ENCODE measurements at places on chromosomes 11 and 22.

- no peak for DNase-seq
These were observed 179.9 kb upstream of the C11orf87 start for GRCh38 chr11:109241988-109242536.

- DNase-seq, result no peak
These were observed 3.9 kb upstream of the MYH9 start for GRCh38 chr22:36391638-36392037.

DNA sequence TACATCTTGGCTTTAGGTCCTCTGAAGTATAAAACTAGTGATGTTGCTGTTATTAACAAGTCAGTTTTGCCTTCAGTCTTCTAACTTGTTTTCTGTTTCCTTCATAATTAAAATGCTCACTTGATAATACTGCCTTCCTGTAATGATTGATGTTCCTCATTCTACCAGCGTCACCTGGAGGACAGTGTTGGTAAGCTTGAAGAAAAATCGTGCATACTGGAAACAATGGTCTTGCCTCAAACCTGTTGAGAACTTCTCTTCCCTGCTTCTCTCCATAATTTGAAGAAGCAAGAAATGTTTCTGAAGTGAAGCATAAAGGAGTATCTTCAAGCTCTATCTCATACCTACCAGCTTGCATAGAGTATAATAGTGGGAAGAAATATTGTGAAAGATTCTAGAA, 3.0 kb downstream of the YWHAH start:
- DNase-seq, result no peak

DNA sequence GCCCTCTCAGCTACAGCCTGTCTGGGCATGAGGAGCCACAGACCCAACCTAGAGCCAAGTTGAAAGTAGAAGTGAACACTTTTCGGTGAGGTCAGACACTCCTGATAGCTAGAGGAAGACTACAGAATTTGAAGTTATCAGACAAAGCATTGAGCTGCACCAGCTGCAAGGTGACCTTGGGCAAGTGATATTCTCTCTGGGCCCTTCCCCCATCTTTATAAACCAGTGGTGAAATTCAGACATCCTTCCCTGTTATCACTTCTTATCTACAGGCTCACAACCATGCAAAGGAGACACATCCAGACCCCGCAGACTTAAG, 8.0 kb upstream of the PMM1 start:
- DNase-seq, result no peak

- no peak for DNase-seq
These were observed 2.7 kb upstream of the ARHGAP42 start for GRCh38 chr11:100684101-100685065.

DNA sequence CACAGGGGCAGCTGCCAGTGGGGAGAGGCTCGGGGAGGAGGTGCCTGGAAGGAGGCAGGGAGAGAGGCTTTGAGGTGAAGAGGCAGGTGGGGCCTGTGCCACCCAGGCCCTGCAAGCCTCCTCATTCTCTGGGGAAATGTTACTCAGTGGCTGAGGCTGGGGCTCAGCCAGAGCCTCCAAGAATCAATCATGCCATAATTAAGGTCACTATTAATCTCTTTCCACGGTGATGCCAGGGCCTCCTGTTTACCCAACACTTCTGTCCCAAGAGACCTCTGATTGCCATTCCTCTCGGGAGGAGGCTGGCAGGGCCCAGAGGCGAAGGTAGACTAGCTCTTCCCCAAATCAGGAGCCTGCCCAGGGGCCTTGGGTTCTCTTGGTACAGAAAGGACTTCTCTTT, 38.4 kb downstream of the GDPD5 start:
- DNase-seq, result no peak
